ENCODE measurements at places on chromosomes 11 and 22. TPM values are rescaled to one million over a fixed set of nuclear protein-coding genes. Genes with fewer than 3 reads are reported as not detected.

The BSCL2 gene
- 62.6 TPM for total RNA-seq

The DAGLA gene
- total RNA-seq: 3.3 TPM

The SHANK2 gene
- 0.20 TPM for total RNA-seq

The MTFP1 gene
- total RNA-seq: 12.7 TPM

The MS4A4A gene
- total RNA-seq: 55.8 TPM

The CARD10 gene
- 17.7 TPM for total RNA-seq

The SEPTIN3 gene
- 24.3 TPM for total RNA-seq

The RIC3 gene
- total RNA-seq: 28.2 TPM

The MUC5AC gene
- total RNA-seq: not detected

The IZUMO1R gene
- 0.59 TPM for total RNA-seq

The CDCA5 gene
- not detected for total RNA-seq

The ESAM gene
- total RNA-seq: 40.6 TPM

The NUMA1 gene
- 357 TPM for total RNA-seq

The GRM5 gene
- 1.8 TPM for total RNA-seq

The TPBGL gene
- 1.5 TPM for total RNA-seq

The HORMAD2 gene
- not detected for total RNA-seq

The UCP3 gene
- 7.5 TPM for total RNA-seq

The OR4D5 gene
- not detected for total RNA-seq

The EIF3F gene
- 195 TPM for total RNA-seq

The CASP5 gene
- total RNA-seq: not detected

The OR2AT4 gene
- total RNA-seq: 1.8 TPM

The RPL27A gene
- total RNA-seq: 945 TPM

The MYEOV gene
- 5.9 TPM for total RNA-seq

The TUBA8 gene
- 12.3 TPM for total RNA-seq

The ABCG4 gene
- total RNA-seq: not detected

The DRICH1 gene
- not detected for total RNA-seq
